ENCODE measurements at places on chromosomes 13 and 19.

GRCh38 chr13:113176280-113176679 is 17.8 kb downstream of the PROZ start:
- no peak for DNase-seq

GRCh38 chr13:87889254-87889653 is 218.1 kb downstream of the SLITRK5 start:
- no peak for DNase-seq

DNA sequence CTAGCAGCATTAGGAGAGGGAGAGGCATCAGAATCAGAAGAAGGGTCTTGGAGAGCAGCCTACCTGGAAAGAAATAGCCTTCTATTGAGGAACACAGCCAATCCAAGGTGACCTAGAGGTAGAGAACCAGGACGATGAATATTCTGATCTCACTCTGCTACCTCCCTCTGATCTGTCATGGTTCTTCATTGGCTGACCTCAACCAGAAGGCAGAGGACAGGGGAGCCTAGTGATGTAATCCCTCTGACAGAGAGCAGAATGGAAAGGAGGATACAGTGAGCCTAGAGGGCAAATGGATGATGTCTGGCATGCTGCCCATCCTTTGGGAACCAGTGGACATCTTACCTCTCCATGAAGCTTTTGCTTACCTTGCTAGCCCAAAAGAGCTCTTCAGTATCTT is 3.6 kb downstream of the ZNF507 start:
- no peak for DNase-seq

DNA sequence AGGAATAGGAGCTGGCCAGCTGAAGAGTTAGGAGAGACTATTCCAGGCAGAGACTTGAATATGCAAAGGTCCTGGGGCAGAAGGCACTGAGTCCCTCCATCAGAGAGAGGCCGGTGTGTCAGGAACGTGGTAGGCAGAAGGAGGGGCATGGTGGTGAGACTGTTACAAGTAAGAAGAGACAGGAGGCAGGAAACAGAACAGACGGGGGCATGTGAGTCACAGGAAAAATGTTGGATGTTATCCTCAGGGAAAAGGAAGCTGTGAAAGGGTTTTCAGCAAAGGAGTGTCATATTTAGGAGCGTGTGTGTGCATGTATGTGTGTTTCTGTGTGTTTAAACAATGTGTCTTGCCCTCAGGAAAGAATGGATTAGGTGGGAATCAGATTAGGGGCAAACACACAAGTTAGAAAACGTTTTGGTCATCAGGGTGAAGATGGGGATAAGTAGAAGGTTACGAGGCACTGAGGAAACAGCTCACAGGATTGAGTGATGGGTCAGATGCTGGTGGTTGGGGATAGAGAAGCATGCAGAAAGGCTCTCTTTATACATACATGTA is 1.1 kb downstream of the EDDM13 start:
- no peak for DNase-seq

GRCh38 chr13:68291595-68291994 is 1061.5 kb upstream of the PCDH9 start:
- no peak for DNase-seq

DNA sequence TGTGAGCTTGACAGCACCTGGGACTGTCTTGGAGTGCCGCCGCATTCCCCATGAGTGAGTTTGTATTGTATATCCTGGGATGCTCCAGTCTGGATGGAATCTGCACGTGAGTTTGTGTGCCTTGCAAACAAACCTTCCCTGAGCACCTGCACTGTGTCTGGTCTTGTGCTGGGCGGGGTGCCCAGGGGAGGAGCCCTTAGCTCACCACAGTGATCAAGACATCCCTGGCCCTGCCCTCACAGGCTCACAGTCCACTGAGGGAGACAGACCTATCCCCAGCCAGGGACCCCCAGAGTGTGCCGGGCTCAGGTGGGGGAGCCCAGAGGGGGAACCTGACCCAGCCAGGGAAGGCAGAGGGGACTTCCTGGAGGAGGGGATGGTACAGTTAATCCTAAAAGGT is 1.7 kb upstream of the BCAM start:
- no peak for DNase-seq

- peak; percentile 84 for DNase-seq
These were observed 3.2 kb upstream of the SPACA6 start for GRCh38 chr19:51689751-51690453.

DNA sequence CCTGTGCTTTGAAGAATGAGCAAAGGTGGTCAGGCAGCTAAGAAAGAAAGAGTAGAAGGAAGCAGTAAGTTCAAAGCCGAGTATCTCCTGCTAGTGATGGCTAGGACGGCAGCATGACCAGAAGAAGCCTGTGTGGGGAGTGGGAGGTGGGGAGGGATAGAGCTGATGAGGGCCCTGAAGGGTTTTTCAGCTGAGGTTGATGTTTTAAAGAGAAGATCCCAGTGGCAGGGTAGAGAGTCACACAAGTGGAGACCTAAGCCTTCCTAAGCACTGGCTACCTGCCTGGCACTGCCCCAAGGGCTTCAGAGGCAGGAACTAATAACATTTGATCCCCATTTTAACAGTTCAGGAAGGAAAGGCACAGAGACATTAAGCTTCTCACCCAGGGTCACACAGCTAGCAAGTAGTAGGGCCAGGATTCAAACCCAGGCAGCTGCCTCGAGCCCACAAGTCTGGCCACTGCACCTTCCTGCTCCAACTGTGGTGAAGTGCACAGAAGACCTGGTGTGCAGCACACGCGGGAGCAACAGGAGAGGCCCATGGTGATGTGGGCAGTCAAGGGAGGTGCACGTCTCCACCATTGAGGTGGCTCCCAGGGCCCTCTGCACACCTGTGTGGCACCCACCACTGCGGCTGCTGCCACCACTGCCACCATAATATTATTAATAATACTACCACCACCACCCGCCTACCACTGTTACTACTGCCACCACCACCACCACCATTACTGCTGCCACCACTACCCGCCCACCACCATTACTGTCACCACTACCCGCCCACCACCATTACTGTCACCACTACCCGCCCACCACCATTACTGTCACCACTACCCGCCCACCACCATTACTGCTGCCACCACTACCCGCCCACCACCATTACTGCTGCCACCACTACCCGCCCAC is 22.1 kb downstream of the CUL4A start:
- no peak for DNase-seq

- peak; percentile 65 for DNase-seq
These were observed 1.2 kb downstream of the DAZAP1 start for GRCh38 chr19:1408300-1409203.

DNA sequence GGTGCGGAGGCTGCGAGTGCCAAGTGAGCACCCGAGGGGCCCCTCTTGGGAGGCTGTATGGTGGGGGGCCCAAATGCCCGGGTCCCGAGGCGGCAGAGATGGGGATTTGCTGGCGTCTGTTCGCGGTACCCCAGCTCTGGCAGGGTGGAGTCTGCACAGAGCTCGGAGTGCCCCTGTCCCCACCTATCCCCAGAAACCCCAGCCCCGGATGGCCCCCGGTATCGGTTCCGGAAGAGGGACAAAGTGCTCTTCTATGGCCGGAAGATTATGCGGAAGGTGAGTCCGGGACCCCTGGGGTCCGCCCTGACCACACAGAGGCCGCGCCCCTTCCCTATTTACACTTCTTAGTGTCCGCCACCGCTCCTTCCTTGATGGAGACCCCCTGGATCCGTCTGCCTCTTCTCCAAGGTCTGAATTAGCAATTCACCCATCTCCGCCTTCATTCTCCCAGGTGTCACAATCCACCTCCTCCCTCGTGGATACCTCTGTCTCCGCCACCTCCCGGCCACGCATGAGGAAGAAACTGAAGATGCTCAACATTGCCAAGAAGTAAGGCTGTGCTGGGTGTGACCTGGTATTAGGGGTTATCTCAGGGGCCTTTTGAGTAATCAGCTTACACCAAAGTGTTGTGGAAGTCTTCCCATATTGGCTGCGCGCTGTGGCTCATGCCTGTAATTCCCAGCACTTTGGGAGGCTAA is 630 bp downstream of the PNPLA6 start:
- no peak for DNase-seq

GRCh38 chr13:31742097-31742734 is 2.9 kb downstream of the RXFP2 start:
- peak; percentile 73 for DNase-seq

DNA sequence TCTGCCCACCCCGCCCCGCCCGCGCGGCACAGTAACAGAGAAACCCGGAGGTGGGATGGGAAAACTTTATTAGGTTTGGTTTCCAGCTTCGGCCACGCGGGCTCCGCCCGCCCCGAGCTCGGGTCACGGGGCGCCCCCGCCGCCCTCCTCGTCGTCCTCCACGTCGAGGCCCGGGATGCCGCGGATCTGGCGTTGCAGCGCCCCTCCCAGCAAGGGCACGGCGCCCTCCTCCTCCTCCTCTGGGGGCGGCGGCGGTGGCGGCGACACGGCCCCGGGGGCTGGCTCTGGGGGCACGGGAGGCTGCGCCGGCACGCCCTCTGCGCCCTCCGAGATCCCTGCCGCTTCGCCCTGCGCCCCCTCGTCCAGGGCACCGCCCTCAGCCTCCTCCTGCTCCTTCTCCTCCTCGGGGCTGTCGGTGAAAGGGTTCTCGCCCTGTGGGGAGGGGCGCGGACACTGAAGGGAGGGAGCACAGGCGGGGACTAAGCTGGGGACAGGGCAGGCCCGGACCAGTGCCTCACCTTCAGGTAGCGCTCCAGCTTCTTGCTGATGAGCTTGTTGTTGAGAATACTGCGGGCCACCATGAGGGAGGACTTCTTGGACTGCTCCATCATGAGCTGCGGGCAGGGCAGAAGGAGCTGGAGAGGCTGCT is 536 bp upstream of the AKAP8 start:
- DNase-seq, result peak; percentile 70

- no peak for DNase-seq
These were observed 3.5 kb upstream of the KLHL26 start for GRCh38 chr19:18633321-18633720.

DNA sequence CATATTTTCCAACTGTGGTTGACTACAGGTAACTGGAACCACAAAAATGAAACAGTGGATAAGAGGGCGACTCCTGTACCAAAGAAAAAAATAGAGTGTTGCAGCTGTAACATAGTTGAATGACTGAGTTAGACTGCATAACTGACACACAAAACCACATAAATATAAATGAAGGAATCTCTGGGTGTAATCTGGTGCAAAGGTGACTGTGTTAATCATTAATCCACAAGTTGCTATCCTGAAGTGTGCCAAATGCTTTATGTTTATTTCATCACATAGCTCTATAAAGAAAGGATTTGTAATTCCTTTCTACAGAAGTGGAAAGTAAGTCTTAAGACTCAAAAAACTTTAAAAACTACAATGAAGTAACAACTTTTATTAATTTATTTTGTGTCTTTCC is 6.0 kb upstream of the GJB2 start:
- no peak for DNase-seq

- DNase-seq, result peak; percentile 1
These were observed 20.3 kb downstream of the HPN start for GRCh38 chr19:35061583-35062373.

- DNase-seq, result no peak
These were observed at the start of gene IGFLR1 for GRCh38 chr19:35742121-35742724. Gene IGFLR1, minus strand, starts transcription at chr19:35742452. Its CDS starts 1,272 bp downstream, at chr19:35741180.

DNA sequence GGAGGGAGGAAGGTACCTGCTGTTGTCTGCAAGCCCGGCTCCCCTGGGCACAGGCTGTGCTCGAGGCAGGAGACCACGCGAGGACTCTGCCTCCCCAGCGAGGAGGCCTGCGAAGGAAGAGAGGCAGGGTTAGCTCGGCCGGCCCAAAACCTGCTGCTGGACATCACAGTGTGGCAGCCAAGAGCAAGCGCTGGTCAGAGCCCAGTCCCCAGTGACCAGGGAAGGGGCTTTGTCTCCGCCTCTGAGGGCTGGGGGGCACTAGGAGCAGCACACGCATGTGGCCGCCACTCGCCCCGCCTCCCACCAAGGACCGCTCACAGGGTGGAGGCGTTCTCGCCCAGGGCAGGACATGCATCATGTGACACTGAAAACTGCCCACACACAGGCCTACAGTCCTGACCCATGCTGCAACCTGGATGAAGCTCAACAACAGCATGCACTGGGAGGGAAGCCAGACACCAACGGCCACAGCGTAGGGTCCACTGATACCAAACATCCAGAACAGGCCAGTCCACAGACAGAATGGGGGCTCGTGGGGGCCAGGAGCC is 8.5 kb downstream of the MIER2 start:
- DNase-seq, result no peak

GRCh38 chr19:19820774-19821320 is 703 bp downstream of the ZNF506 start:
- no peak for DNase-seq

GRCh38 chr19:24072720-24073119 is 14.3 kb upstream of the ZNF254 start:
- no peak for DNase-seq

DNA sequence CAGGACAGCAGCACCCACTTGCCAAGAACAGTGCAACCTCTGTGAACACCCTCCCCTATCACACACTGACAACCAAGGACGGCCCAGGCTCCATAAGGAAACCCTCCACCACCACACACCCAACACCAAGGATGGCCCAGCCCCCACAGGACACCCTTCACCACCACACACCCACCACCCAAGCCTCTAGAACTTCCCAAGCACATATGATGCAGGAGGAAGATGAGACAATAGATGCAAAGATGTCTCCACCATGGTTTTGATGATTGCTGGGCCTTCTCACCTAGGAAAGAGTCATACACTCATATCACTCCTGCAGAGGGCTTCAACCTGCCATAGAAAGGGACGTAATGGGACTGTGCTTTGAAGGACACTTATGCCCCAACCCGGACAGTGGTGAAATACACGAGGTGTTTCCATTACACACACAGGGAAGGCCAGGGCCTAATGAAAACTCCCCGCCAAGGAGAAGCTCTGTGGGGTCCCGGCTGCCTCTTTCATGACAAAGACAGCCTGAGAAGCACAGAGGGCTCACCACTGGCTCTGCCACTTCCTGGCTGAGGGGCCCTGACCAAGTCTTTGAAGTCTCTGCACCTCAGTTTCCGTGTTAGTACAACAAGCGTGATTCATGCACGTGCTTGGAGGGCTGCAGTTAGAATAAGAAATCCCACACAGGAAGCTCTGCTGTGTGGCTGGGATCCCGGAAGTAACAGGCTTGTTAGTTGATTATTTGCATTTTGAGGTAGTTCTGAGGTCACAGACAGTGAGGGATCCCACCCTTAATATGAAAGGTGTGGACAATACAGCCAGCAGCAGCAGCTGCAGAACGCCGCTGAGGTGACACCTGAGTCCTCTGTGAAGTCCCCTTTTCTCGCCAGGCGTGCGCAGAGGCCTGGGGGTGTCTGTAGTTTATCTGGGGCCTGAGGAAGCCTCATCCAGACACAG is 61.9 kb upstream of the ATP12A start:
- no peak for DNase-seq

- DNase-seq, result no peak
These were observed 148.6 kb upstream of the ZNF507 start for GRCh38 chr19:32196690-32197420.

Measured in left hindlimb (tissue), 1 donor.